ENCODE measurements at places on chromosomes 6 and 20.

DNA sequence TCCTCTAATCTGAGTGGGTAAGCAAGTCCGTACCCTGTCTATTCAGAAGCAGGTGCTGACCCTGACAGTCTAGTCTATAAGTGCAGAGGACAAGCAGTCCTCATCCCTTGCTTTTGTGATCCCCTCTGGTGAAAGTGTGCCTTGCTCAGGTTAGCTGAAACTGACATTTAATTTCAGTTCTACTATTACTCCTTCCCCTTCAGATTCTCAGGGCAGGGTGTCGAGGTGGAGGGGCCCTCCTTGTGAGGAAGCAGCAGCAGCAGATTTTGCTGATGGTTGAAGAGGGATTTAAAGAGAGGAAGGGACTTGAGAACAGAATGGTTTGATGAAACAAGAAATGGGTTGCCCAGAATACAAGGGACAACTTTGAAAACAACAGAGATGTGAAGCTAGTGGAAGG is 309.3 kb downstream of the CLIC5 start:
- no peak for DNase-seq

GRCh38 chr6:56616967-56617366 is 25.7 kb downstream of the DST start:
- no peak for DNase-seq

GRCh38 chr20:22223236-22223635 is 361.1 kb downstream of the FOXA2 start:
- no peak for DNase-seq

DNA sequence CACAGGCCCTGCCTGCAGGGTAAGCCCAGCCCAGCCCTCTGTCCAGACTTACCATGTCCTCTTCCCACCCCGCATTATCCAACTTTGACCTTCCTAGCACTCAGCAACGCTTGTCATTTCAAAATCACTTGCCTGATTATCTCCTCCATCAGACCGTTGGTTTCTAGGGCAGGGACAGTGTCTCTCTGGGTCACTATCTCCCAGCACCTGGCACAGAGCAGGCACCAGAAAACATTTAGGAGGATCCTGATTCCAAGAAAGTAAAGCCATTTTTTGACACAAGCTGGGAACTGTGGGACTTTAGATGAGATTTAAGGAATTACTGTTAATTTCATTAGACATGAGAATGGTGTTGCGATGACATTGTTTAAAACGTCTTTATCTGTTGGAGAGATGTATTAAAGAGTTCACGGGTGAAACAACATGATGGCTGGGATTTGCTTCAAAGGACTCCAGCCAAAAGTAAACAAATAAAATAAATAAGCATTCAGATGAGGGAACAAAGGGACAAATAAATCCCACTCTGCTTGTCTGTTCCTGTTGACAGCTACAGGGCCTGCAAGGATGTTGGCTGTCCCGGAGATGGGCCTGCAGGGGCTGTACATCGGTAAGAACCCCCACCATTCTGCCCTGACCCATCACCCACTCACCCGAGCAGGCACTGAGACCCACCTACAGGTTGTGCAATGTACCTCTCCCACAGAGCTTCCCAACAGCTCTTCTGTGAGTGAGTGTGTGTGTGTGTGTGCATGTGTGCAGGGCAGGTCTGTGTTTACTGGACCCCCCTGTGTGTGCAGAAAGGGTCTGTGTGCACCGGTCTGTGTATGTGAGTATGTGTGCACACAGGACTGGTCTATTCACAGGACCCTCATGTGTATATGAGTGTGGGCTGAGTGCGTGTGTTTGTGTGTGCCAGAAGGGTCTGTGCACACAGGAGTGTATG is 5.9 kb downstream of the HSPA12B start:
- no peak for DNase-seq
